ENCODE measurements at places on chromosomes 11 and 22. TPM values are rescaled to one million over a fixed set of nuclear protein-coding genes. Genes with fewer than 3 reads are reported as not detected.

JAML gene
- total RNA-seq = not detected

NLRP14 gene
- not detected for total RNA-seq

BLID gene
- total RNA-seq = not detected

SPON1 gene
- total RNA-seq = not detected

RFPL2 gene
- total RNA-seq = 0.16 TPM

MRGPRX3 gene
- not detected for total RNA-seq

TYR gene
- not detected for total RNA-seq

LDHAL6A gene
- not detected for total RNA-seq

DERL3 gene
- total RNA-seq = 0.52 TPM

NRXN2 gene
- total RNA-seq = 0.19 TPM

CCDC188 gene
- not detected for total RNA-seq

AMOTL1 gene
- total RNA-seq = 7.8 TPM

CARS1 gene
- 60.2 TPM for total RNA-seq

IFITM1 gene
- total RNA-seq = 0.46 TPM

Measured in A549 treated with Mapracorat at 1 μM for 4 hours (cell line).